ENCODE measurements at places on chromosomes 16 and 17.

GRCh38 chr17:76238847-76239537 lies 1.3 kb downstream of the RNF157 start:
- no peak for DNase-seq

DNA sequence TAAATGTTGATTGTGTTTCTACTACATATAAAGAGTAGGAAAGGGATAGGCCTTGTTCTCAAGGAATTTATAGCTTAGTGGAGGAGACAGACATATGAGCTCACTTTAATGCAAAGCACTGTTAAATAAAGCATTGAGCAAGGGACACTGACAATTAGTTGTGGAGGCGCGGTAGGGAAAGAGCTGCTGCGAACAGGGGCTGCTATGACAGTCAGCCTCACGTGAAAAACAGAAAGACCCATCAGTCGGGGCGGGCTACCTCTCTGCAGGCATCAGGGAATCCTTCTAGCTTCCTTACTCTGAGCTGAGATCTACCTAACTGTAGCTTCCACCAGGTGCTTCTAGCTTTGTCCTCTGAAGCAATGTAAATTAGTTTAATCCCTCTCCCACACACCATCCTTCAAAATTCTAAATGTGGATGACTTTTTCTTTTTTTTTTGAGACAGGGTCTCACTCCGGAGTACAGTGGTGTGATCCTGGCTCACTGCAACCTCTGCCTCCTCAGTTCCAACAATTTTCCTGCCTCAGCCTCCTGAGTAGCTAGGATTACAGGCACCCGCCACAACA lies 129.9 kb upstream of the ZFHX3 start:
- DNase-seq = no peak

GRCh38 chr17:47914306-47914948 lies 18.4 kb downstream of the SP2 start:
- no peak for DNase-seq

DNA sequence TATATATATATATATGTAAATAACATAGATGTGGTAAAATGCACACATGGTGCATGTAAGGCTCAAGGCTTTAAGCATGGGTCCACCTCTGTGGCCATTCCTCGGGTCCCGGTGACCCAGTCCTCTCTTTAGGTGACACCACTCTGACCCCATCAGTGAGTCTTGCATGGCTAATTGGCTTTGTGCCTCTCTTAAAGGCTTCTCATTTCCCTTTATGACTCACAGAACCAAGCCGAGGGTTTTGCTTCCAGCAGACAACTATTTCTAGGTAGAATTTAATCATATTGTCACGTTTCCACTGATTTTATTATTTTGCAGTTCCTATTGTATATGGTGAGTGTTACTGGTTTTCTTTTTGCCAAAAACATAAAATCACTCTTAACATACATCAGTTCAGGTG lies 59.7 kb downstream of the PLCG2 start:
- DNase-seq = no peak

DNA sequence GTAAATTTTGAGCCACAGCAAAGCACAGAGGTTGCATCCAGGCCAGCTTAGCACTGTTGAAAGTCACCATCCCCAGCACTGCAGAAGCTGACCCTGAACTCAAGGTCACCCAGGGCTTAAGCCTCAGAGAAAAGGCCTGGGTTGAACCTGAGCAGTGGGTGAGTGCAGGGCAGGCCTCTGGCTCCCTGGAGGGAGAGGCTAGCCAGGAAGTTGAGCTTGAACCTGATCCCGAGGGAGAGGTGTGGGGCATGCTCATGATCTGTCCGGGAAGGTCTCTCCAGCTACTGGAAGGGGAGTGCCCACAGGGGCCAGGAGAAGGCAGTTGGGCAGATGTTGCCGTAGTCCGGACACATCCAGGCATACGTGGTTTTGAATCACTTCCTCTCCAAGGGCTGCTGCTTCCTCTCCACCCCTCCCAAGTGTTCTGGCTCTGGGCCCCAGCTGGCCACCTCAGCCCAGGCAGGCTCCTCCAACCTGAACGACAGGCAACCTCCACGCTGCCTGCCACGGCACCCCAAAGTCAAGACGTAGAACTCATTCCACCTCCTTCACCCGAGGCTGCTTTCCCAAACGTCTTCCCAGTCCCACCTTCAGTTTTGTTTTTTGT lies 18.4 kb downstream of the CARHSP1 start:
- no peak for DNase-seq

DNA sequence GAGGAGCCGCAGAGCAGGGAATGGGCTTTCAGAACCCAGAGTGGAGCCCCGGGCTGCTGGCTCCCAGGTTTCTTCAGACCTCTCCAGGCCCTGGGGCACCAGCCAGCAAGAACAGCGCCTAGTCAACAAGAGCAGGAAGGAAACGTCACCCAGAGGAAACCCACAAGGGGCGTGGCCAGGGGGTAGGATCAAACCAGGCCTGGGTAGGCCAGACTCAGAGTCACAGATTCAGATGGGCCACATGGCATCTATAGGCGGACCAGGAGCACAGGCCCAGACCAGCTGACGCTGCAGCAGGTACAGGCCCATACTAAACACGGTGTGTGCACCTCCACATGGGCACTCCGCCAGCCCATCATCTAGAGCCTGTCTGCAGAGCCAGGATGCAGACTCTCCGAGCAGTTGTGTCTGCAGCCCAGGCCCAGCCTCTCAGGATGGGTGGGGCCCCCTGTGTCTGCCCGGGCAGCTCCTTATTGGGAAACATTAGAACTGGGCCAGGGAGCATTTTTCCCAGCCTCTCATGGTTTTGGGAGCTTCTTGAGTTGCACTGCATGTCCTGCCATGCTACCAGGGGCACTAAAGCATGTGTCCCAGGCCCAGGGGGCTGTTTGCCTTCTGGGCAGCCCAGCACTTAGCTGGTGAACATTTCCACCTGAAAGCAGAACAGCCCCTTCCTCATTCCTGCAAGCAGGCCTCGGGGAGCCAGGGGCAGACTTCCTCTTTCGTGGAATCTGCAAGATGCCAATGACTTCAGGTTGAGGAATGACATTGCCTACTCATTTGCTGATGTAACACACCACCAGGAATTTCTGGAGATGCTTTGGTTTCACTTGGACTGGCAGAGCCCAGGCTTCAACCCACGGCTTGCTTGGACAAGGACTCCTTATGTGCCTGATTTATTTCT lies at the start of gene NLRP1:
Gene NLRP1 (minus strand): TSS at position 127 of the 904 bp plus-strand sequence. CDS start 552 bp downstream, outside the sequence.
- DNase-seq = peak; percentile 96

DNA sequence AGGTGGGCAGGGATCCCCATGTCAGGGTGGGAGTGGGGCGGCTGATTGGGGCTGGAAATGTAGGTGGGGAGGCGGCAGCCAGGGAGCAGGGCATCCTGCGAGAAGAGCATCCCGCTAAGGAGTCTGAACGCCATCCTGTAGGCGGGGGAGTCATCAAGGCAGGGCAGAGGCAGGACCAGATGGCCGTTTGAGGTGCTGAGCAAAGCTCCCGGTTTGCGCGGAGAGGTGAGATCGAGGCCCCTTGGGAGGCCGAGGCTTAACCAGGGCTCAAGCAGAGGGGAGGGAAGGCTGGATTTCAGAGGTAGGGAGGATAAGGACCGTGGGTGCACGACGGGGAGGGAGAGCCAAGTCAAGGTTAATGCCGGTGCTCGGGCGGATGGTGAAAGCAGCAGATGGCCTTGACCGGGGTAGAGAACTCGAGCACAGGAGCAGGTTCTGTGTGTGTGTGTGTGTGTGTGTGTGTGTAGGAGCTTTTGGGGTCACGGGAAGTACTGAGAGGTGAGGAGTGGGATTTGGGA lies 472 bp upstream of the NME2 start:
- DNase-seq = no peak

- peak; percentile 75 for DNase-seq
These were observed 840 bp downstream of the MYO1C start for GRCh38 chr17:1491443-1492248.

GRCh38 chr17:73342541-73343167 lies 30.9 kb upstream of the CDC42EP4 start:
- no peak for DNase-seq

DNA sequence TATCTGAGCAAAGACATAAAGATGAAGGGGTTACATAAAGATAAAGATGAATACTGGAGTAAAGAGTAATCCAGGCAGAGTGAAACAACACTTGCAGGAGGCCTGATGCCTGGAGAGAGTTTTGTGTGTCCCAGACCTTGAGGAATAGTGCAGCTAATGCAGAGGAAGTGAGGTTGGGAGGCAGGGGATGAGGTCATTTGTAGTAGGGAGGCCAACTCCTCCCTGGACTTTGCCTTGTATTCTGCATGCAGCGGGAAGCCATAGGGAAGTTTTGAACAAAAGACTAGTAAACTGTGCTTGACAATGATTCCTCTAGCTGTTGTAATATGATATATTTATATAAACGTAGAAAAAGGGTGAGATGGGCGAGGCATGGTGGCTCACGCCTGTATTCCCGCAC lies 356.6 kb downstream of the KCNJ2 start:
- DNase-seq = no peak

DNA sequence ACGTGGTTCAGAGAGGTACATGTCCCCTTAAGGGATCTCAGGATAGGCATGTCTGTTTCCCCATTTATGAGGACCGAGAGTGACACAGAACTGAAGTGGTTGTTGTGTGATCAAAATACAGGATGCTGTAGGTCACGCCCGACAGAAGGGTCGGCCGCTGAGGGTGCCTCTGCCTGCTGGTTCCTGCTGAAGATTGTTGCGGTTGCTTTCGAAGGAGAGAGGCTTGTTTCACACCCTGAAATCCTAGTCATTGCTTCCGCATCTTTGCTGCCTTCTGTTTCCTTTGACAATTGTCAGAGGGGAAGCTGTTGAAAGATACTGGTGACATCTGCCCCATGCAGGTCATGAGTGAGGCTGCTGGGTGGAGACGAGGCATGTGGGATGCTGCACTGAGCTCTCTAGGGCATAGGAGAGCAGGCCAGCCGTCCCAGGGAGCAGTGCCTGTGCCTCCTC lies 3.8 kb upstream of the NAT9 start:
- peak; percentile 75 for DNase-seq

DNA sequence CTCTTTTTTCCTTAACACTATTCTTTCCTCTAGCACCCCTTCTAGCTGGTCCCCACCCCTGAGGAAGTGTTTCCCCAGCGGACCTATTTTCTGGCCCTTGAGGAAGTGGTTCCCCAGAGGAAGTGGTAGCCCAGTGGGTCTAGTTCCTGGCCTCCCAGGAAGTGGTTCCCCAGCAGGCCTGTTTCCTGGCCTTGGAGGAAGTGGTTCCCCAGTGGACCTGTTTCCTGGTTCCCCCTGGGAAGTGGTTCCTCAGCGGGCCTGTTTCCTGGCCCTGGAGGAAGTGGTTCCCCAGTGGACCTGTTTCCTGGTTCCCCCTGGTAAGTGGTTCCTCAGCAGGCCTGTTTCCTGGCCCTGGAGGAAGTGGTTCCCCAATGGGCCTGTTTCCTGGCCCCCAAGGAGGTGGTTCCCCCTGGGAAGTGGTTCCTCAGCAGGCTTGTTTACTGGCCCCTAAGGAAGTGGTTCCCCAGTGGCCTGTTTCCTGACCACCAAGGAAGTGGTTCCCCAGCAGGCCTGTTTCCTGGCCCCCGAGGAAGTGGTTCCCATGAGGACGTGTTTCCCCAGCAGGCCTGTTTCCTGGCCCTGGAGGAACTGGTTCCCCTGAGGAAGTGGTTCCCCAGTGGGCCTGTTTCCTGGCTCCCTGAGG lies 58.3 kb downstream of the NTN1 start:
- DNase-seq = peak; percentile 69

- no peak for DNase-seq
These were observed 74.8 kb upstream of the MARCHF10 start for GRCh38 chr17:62882878-62883277.

DNA sequence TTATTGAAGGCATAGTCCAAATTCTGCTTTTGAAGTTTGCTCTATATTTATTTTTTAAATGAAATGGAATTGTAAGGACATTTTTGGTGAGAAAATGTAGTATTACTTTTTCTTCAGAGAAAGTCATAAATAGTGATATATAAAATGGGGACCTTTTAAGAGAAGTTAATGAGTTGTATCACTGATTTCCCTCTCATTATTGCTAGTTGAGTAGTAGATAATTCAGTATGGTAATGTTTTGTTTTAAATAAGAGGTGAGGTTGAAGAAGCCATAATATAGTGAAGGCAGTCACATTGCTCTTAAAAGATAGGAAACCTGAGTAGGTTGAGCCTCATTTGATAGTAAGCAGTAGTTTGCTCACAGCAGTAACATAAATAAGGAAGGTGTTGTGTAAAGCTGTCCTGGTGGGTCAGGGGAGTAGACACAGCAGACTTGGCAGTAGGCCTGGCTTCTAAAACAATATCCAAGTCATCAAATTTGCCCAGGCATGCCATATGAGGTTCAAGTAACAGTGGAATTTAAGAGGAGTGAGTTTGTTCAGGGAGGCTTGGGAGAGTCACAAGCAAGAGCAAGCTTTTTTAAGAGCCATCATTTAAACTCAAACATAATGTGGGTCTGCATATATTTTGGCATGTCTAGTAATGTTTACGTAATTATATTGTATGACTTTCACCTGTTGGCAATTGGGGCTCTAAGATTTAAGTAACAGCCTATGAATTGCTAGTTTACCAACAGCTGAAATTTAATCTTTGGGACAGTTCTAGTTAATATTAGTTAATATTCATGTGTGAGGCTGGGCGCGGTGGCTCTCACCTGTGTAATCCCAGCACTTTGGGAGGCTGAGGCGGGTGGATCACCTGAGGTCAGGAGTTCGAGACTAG lies 6.5 kb downstream of the NFATC3 start:
- no peak for DNase-seq

GRCh38 chr17:43410557-43411368 lies 12.0 kb downstream of the ARL4D start:
- no peak for DNase-seq

DNA sequence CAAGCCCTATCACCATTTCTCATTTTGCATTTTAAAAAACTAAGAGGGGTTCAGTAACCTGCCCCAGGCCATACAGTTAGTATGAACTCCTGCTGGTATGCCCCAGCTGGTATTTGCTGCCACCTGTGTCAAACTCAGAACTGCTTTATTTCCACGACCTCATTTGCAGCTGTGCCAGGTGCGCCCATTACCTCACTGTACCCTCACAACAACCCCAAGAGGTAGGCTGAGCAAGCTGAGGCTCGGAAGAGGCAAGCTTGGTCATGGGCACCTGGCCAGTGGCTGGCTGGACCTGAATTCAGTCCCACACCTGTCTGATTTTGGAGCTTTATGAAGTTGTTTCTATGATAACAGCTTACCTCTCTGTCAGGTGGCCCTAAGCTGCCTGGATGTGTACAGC lies 7.6 kb downstream of the EPN2 start:
- DNase-seq = no peak

- no peak for DNase-seq
These were observed 46.9 kb downstream of the AXIN2 start for GRCh38 chr17:65514541-65514940.

DNA sequence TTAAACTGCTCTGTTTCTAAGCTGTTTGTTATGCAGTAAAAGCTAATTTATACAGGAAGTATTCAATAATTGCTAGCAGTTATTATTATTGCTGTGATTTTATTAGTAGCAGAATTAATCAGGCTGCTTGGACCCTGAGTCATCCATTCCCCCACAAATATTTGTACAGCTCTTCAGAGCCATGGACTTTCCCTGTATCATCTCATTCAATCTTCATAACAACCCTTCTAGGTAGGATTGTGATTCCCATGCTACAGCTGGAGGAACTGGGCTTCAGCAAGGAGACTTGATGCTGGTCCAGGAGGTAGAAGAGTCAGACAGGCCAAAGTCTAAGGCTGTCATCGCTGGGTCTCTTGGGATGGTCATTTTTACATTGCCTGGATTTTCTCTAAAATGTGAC lies 208.3 kb downstream of the C16orf95 start:
- no peak for DNase-seq
